ENCODE measurements at places on chromosomes 4 and X.

DNA sequence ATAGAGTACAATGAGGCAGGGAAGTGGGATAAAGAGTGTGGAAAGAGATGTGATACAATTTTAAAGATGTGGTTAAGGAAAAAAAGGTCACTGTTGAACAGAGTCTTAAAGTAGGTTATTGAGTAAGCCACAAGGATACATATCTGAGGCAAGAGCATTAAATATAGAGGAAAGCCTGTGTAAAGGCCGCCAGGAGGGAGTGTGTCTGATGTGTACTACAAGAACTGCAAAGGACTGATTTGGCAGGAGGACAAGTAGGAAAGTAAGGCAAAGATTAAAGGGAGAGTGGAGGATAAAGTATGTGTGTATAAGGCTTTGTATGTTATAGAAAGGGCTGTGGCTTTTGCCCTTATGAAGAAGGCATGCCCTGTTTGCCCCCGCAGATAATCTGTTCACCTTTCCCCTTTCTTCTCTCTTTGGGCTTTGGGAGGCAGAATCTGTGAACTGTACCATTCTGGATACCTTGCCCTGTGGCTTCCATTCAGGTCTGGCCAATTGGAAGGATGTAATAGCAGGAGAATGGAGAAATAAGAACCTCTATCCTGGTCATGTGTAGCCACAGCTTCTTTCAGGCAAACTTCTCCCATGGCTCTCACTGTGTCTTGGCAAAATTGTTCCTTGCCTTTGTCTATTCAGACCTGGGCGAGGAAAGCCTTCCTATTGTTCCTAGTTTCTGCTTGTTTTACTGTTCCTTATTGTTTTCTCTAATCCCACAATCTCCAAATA lies 68.9 kb upstream of the FAM47B start:
- DNase-seq, result no peak

DNA sequence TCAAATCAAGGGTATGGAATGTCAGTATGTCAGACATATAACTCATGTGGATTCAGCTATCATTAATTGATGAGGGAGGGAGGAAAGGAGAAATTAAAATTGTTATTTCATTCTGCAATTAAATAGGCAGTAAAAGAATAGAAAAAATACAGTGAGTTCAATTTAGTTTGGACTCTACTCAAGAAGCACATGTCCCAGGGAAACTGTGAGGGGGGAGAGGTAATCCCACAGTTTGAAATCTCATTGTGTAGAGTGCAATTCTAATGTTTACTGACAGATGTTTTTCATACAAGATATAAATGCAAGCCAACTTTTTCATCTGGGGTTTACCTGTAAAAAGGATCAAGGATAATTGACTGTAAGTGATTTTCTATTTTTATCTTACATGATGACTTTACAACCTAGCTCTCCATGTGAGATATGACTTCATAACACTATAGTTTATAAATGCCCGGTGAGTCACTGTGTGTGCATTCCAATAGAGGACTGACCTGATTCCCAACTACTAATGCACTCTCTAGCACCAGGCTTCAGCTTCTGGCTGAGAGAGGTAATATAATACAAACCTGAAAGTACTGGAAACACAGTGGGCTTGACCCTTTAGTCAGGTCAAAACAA lies 35.2 kb upstream of the SCD5 start:
- DNase-seq, result peak; percentile 69

GRCh38 chrX:20270562-20270890 lies 3.8 kb upstream of the RPS6KA3 start:
- peak; percentile 68 for DNase-seq

- DNase-seq, result no peak
Observed at GRCh38 chr4:151950993-151951670, 190.3 kb upstream of the GATB start.

DNA sequence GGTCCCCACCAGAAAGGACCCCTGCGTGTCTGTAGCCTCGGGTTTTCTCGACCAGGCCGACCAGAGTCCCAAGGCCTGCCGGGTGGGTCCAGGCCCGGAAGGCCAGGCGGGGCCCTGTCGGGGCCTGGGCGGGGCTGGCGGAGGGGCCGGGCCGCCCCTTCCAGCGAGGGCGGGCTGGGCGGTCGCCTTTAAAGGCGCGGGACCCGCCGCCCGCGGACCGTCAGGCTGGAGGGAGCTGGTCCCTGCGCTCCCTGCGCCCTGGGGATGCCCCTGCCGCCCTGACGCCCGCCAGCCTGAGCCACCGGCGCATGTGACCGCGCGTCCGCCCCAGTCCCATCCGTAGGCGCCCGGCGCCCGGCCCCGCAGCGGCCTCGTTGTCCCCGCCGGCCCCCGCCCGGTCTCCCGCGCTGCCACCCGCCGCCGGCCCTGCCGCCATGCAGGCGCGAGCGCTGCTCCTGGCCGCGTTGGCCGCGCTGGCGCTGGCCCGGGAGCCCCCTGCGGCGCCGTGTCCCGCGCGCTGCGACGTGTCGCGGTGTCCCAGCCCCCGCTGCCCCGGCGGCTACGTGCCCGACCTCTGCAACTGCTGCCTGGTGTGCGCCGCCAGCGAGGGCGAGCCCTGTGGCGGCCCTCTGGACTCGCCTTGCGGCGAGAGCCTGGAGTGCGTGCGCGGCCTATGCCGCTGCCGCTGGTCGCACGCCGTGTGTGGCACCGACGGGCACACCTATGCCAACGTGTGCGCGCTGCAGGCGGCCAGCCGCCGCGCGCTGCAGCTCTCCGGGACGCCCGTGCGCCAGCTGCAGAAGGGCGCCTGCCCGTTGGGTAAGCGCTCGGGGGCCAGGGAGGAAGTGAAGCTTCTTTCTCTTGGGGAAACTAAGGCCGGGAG lies at the start of gene HTRA3:
HTRA3 (plus strand) TSS at position 220 of the 883 bp plus-strand sequence; CDS start at position 435, 215 bp downstream.
- no peak for DNase-seq
